ENCODE measurements at places on chromosomes 4 and X.

- peak; percentile 13 for DNase-seq
Measured at GRCh38 chr4:3434881-3435685, 6.7 kb upstream of the HGFAC start.

GRCh38 chrX:10381193-10381592, 224.4 kb downstream of the CLCN4 start:
- DNase-seq: no peak

DNA sequence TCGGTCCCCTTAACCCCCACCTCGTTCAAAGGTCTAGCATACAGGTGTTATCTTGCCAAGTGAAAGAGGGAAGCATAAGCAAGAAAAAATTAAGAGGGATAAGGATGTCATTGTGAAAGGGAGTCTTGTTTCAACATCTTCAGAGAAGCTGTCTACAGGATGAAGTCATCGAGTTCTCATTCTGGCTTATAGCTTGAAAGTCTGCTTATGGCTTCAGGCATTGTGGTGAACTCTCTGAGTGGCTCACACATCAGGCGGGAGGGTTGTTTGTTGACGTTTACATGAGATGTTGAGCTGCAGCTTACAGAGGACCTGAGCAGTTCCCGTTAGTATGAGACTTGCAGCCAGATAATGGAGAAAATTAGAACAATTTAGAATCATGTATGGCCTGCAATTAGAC, 16.6 kb downstream of the MAGEA9B start:
- peak; percentile 73 for DNase-seq

- no peak for DNase-seq
Measured at GRCh38 chr4:80990851-80991250, 39.7 kb upstream of the BMP3 start.

- DNase-seq: peak; percentile 6
Measured at GRCh38 chr4:184896868-184897715, 71.3 kb upstream of the ACSL1 start.

DNA sequence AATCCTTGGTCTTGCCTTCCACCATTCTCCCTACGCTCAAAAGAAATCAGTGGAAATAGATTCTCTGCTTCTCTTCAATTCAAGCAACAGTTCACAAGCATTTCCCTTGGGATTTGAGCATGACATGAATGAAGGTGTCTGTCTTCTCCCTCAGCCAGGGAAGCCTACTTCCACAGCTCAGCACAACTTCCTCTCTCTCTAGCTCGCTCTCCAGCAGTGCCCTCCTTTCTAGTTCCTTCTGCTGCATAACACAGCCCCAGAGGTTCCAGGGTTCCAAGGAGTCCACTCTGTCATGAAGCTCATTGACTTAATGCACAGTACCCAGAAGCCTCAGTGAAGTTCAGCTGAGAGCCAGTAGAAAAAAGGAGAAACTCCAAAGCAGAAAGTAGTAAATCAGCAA, 81.3 kb downstream of the PLS3 start:
- no peak for DNase-seq

GRCh38 chr4:85613901-85614300, 139.0 kb downstream of the ARHGAP24 start:
- DNase-seq: no peak

DNA sequence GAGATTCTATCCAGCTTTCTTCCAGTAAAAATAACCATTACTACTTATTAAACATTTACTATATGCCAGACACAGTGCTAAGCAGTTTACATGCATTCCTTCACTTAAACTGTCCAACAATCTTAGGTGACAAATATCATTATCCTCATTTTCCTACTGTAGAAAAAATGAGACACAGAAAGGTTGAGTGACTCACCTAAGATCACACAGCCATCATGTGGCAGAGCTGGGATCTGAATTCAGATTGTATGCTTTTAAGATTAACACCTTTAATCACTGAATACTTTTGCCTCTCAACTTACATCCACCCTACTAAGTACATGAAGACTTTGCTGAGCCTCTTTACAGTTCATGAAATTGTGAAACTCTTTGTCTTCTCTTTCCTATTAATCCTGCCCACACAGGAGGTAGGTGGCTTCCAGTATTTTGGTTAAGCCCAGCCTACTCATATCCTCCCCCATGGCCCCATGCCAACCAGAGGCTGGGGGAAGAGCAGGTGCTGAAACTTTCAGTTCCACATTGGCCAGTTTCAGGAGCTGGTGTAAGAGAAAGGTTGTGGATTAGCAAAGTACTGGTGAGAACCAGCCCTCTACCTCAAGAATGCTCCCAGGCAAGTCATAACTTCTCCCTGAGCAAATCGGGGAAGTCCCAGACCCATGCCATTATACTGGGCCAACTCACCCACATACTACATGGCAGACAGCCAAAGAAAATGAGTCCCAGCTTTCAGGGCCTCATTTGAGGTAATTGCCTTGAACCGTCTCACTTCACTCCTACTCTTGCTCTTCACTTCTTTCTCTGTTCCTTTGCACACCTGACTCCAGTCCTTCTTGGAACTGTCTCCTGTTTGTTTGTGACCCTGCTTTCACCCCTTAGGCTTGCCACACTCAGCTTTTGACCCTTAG, 211.1 kb downstream of the GUCY2F start:
- DNase-seq: peak; percentile 12

DNA sequence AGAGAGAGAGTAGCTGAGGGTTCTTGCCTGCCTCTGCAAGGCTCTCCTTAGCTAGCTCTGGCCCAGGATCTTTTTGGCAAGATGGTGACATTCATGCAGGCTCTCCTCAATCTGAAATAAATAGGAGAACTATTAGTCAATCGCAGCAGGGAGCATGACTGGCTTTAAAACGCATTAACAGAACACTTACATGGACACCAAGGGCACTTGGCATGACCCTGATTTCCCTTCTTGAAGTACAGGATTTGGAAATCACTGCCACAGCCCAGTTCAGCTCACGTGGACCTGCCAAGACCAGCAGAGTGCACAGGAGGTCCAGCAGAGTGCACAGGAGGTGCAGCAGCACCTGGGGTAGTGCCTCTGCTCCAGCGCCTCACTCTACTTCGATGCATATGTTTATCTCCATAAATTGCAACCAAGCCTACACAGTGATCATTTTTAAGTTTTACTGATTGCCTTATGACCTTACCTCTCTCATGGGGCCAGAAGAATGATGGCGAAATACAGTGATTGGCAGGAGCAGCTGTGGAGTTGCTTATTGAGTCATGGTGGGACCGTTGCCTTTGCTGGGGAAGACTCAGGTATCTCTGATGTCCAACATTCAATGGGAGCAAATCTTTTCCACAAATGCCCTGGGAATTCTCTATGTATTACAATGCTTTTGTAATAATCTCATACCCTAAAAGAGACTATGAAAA, 122.4 kb downstream of the SYNPO2 start:
- peak; percentile 26 for DNase-seq

- no peak for DNase-seq
Measured at GRCh38 chr4:152975380-152976211, 39.5 kb downstream of the FHDC1 start.

DNA sequence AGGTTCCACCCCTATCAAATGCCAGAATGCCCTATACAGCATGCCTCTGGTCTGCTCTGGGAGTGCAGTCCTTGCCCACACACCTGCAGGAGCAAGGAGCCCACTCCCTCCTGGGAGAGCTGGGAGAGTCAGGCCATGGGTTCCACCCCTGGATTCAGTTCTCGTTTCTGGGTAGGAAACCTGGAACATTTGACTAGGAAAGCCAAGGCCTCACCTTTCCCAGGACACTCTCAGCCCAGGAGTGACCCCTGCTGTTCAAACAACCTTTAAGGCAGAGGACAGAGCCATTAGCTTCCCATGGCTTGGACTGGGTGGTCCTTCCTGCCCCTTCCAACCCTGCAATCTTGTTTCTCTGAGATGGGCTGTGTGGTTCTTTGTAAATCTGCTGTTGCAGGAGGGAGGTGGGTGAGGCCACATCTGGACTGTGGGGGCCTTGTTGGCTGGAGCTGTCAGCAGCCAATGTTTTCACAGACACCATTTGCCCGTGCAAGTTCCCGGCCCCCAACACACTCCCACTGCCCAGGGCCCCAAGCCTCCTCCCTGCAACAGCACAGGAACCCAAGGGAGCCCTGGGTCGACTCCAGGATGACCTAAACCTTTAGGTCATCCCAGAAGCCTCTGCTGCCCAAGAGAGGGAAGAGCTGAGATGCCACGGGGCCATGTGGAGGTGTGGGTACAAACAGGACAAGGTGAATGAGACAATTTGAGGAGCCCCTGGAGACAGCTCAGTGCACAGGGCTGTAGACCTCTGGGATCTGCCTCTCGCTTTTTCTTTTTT, 104.4 kb downstream of the PJA1 start:
- peak; percentile 55 for DNase-seq

DNA sequence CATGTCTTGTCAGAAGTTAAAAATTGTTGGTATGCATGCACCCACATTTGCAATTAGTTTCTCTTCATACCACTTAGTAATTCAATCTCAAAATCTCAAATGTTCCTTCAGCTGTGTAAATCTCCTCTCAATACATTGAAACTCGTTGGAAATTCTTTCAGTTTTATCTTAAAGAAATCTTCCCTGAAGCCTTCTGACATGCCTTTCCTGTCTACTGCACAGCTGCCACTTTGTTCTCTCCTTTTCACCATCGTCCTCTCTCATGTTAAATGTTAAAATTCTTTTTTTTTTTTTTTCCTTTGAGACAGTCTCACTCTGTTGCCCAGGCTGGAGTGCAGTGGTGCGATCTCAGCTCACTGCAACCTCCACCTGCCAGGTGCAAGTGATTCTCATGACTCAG, 30.9 kb downstream of the MCUB start:
- DNase-seq: no peak

- DNase-seq: peak; percentile 24
Measured at GRCh38 chrX:103847174-103847870, 15.3 kb upstream of the RAB9B start.

- no peak for DNase-seq
Measured at GRCh38 chr4:164287173-164287572, 466.8 kb upstream of the SMIM31 start.

GRCh38 chrX:46502848-46503247, 42.4 kb downstream of the ZNF674 start:
- no peak for DNase-seq

- DNase-seq: no peak
Measured at GRCh38 chrX:142186103-142186502, 19.0 kb downstream of the MAGEC2 start.

GRCh38 chr4:17636696-17637622, 22.5 kb downstream of the MED28 start:
- peak; percentile 84 for DNase-seq

GRCh38 chr4:108831291-108831690, 68.4 kb upstream of the ETNPPL start:
- DNase-seq: no peak

GRCh38 chr4:14368391-14368790, 633.9 kb upstream of the CPEB2 start:
- no peak for DNase-seq

GRCh38 chr4:112184438-112184837, 39.2 kb downstream of the FAM241A start:
- DNase-seq: no peak

- DNase-seq: peak; percentile 10
Measured at GRCh38 chr4:162011089-162011488, 152.7 kb downstream of the FSTL5 start.

GRCh38 chr4:26310264-26310663, 10.6 kb upstream of the RBPJ start:
- no peak for DNase-seq

- DNase-seq: no peak
Measured at GRCh38 chr4:98528882-98529281, 129.5 kb downstream of the TSPAN5 start.

DNA sequence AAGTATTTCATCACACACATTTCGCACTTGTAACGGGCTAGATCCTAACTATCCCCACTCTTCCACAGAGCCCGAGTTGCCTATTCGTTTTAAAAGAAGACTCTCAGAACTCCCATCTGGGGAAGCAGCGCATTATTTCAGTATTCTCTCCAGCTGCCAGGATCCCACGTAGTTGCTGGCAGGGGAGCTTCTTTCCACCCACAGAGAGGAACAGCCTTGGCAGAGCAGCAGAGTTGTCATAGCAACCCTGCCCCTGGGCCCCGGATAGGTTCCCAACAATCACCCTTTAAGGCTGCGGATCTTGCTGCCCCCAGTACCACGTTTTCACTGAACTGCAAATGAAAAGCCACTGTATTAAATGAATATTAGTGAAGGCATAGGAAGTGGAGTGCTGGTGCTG, 106.7 kb downstream of the GPM6A start:
- peak; percentile 20 for DNase-seq

DNA sequence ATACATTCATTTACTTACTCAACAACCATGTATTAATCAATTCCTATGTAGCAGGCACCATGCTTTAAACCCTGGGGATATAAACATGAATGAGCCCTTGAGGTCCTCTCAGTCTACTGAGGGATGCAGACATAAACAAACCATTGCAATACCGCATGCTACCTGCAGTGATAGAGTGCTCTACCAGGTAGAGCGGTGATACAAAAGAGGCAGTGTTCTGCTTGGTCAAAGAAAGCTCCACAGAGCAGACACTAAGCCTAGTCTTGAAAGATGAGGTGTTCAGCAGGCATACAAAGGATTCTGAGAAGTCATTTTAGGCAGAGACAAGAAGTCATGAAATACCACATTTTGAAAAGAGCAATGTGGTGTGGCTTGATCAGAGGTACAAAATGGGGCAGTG, 26.9 kb upstream of the AMOT start:
- no peak for DNase-seq

- DNase-seq: no peak
Measured at GRCh38 chrX:136588036-136588435, 56.0 kb downstream of the VGLL1 start.

GRCh38 chr4:140353786-140354185, 19.7 kb upstream of the SCOC start:
- no peak for DNase-seq

- DNase-seq: no peak
Measured at GRCh38 chr4:2831611-2832308, 11.9 kb upstream of the ADD1 start.

DNA sequence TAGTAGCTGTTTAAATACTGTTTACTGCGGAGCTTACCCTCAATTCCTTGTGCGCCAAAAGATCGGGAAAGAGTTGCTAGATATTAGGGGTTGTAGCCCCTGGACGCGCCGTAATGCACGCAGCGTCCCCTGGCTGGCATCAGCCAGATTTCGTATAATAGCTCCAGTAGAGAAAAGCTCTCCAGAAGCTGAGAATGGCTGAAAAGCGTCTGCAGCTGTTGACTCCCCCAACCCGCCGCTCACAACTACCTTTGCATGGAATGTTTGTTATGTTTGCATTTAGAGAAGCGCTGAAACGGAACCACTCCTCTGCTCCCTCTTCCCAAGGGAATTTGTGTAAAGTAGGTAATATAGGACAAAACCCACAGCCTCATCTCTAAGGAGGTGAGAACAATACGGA, 3.7 kb downstream of the DOCK11 start:
- no peak for DNase-seq

GRCh38 chr4:25377572-25378436, 741 bp downstream of the ANAPC4 start:
- DNase-seq: peak; percentile 16

- DNase-seq: no peak
Measured at GRCh38 chrX:132651421-132652086, 162.7 kb upstream of the MBNL3 start.
